Activated T-helper 1 cell treated with anti-CD3 and anti-CD28 coated beads, Interleukin-2, amount 50 U/mL, for 16 hours (primary cell): ENCODE measurements at places on chromosomes 12 and 14.

GRCh38 chr14:50529288-50530179, 2.8 kb downstream of the MAP4K5 start:
- no peak for DNase-seq

- no peak for DNase-seq
Measured at GRCh38 chr12:5466521-5466960, 34.6 kb downstream of the NTF3 start.

DNA sequence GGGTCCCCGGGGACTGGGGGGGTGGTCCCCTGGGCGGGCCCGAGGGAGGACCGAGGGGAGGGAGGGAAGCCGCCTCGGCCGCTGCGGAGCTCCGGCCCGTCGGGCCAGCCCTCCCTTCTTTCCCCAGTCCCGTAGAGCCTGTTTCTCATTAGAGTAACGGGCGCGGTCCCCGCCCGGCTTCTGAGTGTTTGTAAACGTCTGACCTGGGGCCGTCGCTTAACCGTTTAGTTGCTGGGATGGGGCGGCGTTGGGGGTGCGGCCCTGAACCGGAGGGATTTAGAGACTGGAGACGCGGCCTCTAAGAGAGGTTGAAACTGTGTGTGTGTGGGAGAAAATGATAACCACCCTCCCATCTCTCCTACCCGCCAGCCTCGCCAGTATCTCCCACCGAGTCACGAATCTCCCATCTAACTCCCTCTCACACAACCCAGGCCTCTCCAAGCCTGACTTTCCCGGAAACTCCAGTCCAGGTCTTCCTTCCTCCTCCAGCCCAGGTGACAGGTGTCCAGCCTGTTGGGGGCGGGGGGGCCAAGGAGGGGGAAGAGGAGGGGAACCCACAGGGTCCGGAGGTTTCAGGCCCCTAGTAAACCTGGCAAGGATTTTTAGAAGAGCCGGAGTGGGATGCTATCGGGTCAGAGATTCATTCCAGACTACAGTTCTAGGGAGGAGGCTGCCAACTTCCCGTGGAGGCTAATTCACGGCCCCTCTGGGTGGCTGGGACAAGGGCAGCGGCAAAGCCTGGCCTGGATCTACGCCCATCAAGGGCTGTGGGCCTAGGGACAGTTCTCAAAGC, 1.1 kb upstream of the NFATC4 start:
- DNase-seq: no peak

GRCh38 chr12:4172999-4173398, 100.6 kb upstream of the CCND2 start:
- no peak for DNase-seq

- DNase-seq: no peak
Measured at GRCh38 chr14:71497645-71498086, 434.6 kb upstream of the RGS6 start.

GRCh38 chr12:19979584-19979983, 388.8 kb upstream of the PDE3A start:
- DNase-seq: no peak

GRCh38 chr12:111312708-111313107, 56.2 kb downstream of the PHETA1 start:
- DNase-seq: no peak

- DNase-seq: no peak
Measured at GRCh38 chr12:81231574-81232368, 153.9 kb downstream of the ACSS3 start.

DNA sequence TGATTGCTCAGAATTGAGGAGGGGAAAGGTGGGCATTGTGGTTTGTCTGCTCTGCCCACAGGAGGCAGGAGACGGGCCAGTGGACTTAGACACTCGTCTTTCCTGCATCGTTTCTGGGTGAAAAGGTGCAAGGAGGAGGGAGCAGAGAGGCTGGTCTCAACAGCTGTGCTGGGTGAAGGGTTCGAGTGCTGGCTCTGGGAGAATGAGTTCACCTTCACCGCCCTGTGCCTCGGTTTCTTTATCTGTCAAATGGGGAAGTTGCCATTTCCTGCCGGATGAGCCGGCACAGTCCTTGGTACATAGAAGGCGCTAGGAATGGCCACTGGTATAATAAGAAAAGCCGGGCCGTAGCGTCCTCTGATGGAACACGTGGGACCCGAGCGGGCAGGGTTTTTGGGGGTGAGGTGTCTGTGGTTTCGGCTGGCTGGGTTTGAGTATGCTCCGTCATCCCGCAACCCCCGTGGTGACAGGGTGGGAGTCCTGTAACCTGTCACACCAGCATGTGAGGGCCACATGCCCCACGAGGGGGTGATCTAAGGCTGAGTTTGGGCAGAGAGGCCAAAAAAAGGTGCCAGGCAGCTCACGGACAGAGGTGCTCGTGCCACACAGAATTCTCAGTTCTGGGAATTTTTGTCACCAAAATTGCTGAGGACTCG, 7.3 kb downstream of the BCL7A start:
- no peak for DNase-seq

DNA sequence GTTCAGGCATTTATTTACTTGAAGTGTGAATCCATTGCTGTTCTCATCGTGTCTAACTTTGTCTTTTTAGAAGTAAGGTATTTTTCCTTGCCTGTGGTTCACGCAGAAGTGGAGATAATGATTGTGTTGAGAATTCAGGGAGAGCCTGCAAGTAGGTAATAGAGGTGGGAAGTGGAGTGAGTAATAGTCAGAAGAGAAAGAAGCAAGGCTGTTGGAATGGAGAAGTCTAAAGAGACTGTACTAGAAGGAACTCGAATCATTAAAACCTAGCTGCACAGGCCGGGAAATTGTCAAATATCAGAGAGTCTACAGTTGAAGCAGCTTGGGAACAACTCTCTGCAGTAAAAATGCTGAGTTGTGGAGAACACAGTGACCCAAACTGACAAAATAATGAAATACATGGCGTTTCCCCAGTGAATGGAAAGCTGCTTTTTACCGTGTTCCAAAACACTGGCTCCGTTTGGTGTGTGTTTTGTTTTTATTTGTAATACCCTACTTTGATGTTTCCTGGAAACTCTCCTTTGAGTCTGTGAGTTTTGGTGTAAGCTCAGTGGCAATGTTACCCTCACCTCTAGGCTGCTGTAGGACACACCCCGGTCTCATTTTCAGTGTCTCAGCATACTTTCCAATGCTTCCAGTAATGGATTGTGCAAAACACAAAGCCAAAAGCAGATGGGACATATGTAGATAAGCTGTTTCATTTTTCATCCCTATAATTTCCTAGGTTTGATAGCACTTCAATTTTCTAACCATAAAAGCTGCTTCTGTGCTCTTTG, 146.6 kb downstream of the CRADD start:
- no peak for DNase-seq

GRCh38 chr12:46150735-46151134, 118.1 kb downstream of the SLC38A1 start:
- no peak for DNase-seq

- DNase-seq: no peak
Measured at GRCh38 chr12:1289371-1290155, 298.5 kb downstream of the ERC1 start.

DNA sequence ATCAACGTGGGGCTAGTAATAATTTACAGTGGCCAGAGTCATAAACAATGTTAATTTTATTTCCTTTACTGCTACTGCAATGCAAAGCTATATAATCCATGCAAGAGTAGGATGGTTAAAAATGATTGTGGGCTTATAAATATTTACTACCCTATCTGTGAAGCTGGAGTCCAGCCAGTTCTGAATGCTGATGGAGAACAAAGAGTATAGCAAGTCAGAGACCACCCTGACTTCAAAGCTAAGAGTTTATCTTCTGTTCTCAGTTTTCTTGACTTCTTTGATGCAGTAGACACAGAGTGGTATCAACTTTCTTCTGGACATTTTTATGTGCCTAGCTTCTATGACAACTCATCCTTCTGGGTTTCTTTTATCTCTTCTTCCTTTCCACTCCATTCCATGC, 34.0 kb upstream of the OVCH1 start:
- no peak for DNase-seq

GRCh38 chr12:28870839-28871440, 278.1 kb upstream of the FAR2 start:
- no peak for DNase-seq

GRCh38 chr14:76925097-76925441, 98.9 kb downstream of the LRRC74A start:
- no peak for DNase-seq

DNA sequence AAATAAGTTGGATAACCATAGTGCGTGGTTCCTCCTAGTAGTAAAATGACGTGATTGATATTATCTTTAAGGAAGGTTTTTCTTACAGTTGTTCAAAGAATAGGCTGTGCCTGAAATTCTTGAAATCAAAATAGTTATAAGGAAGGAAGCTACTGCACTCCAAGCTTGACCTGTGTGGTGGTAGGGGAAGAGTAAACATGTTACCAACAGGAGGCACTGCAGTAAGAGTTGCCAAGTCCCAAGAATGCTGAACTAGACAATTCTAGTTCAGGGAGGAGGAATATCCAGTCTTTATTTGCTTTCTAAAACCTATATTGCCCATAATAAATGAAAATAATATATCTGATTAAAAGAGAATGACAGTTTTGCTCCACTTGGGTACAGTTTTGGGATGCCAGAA, 764.5 kb downstream of the TMTC2 start:
- no peak for DNase-seq

DNA sequence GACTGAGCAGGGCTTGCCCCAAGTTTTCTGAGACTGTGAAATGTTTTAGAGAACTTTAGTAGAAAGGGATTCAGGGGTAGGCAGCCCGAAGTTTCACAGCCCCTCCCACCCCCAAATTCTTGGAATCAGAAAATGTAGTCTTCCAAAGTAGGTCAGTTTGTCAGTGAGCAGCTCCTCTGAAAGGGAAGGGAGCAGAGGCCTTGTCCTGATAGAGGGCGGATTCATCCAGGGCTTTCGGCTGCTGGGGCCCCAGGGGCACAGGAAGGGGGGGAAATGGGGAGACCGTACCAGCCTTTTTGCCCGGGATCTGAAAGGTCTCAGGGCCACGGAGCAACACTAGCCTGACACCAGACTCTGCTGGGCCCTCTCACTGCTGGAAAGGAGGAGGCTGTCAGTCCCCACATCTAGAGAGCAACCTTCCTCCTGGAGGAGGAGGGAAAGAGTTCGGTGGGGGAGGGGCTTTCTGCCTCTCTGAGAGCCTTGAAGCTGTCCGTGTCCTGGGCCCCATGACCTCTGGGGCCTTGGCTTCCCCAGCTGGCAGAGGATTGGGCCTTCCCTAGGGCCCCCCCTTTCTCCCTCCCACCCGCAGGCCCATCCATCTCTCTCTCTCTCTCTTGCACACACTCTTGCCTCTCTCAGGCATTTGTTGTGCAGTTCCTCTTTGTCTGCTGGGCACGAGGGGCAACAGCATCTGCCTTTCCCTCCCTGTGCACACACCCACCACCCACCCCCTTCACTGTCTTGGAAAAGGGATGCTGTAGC, at the start of gene IKZF4:
IKZF4 (plus strand) TSS at position 621 of the 762 bp plus-strand sequence. CDS start 451 bp downstream, outside the sequence.
- no peak for DNase-seq

GRCh38 chr14:77128414-77128891, 13.1 kb downstream of the ZDHHC22 start:
- no peak for DNase-seq

- no peak for DNase-seq
Measured at GRCh38 chr14:26078561-26078960, 519.3 kb downstream of the NOVA1 start.

GRCh38 chr14:77014004-77014604, 14.4 kb downstream of the IRF2BPL start:
- no peak for DNase-seq
